AG09319 (cell line): ENCODE measurements at places on chromosomes 7 and 10.

- no peak for DNase-seq
These were observed 395.9 kb downstream of the SORCS3 start for GRCh38 chr10:105037022-105037421.

- DNase-seq, result no peak
These were observed 101.0 kb downstream of the AOAH start for GRCh38 chr7:36623247-36623646.

- no peak for DNase-seq
These were observed 83.8 kb downstream of the TMEM130 start for GRCh38 chr7:98785929-98786571.

DNA sequence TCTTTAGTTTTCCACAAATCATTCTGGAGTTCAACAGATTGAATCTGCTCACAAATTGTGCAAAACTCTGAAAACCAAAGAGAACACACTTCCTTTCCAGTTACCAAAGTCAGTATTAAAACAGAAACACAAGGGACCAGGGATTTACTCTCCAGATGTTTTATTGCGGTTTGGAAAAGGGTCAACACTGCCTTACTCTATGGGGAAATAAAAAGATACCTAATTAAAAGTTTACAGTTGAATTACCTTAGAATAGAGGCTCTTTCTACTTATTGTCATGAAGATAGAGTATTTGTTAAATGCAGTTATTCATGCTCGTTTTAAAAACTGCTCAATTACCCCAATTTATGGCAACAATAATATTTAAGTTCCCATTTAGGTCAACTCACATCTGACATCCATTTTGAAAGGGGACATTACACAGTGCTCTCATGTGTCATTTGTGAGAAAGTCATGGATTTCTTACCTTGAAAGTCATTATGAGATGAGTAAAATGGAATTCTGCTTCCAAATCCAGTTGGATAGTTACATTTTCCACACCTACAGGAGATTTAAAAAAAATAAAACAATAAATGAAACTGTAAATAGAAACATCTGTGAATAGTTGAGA is 8.4 kb downstream of the LAMB1 start:
- DNase-seq, result no peak
